ENCODE measurements at places on chromosomes 2 and 18. TPM values are rescaled to one million over a fixed set of nuclear protein-coding genes. Genes with fewer than 3 reads are reported as not detected.
A peak's percentile ranks its signal among the peaks of the same experiment; 100 is the strongest.

DNA sequence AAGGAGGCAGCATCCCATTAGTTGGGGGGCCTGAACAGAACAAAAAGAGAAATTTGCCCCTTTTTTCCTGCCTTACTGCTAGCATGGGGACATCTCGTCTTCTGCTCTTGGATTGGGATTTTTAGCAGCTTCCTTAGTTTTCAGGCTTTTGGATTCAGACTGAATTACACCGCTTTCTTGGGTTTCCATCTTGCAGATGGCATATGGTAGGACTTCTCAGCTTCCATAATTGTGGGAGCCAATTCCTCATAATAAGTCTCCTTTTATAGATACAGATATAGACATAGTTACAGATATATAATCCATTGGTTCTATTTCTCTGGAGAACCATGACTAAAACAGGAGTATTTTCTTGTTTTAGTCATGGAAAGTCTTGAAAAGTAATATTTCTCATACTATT is 5.2 kb upstream of the RAPGEF4 start:
- no peak for DNase-seq

DNA sequence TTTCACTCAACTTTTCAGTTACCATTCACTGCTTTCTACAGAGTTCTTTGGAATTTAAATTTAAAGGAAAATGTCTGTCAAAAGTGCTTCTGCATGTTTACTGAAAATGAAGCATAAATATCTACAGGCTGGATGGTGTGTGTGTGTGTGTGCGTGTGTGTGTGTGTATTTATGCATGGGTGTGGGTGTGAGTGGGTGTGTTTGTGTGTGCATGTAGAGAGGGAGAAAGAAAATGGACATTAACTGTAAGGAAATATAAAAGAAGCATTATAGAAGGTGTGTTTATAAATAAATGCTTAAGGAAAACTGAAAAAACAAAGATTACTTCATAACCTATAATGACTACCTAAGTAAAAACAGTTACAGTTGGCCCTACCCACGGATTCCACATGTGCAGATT is 43.2 kb downstream of the FANCL start:
- DNase-seq: no peak

DNA sequence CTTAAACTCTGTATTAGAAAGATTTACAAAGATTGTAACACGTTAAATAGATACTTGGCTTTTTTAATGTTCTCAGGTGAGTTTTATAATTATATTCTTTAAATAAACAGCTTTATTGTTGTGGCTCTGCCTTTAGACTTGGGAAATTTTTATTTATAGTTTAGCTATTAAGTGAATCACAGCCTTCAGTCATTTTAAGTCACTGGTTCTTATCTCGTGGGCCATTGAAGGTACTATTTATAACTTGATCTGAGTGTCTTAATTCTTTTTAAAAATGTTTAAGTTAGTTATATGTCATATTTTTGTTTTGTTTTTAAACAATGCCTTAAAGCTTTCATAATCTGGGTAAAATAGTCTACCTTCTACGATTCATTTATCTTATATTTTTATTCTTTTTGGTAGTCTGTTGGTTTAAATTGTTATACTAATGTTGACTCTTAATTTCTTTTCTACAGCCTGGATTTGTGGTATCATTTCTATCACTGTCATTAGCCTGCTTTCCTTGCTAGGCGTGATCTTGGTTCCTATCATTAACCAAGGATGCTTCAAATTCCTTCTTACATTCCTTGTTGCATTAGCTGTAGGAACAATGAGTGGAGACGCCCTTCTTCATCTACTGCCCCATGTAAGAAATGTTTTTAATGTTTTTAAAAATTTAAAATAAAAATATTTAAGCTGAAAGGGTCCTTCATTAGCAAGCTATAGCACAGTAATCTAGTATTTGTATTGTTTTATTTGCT is 49.3 kb downstream of the SLC39A10 start:
- DNase-seq: no peak

DNA sequence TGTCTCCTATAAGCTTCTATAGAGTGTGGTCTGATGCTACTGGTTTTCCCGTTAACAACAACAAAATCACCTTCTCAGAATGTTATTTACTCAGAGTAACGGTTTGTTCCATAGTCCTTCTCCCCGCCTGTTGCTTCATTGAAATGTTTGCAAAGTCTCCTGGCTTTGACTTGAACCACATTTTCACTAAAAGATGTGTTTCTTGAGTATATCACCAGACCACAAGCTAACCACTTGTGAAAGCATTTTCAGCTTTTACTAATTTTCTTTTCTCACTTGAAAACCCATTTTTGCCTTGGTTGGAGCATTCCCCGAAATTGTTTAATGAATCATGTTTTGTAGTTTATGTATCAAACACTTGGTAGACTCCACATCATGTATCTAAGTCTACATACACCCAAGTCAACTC is 121.2 kb downstream of the DPP4 start:
- DNase-seq: no peak

GRCh38 chr2:6648596-6649247 is 217.0 kb downstream of the CMPK2 start:
- no peak for DNase-seq

DNA sequence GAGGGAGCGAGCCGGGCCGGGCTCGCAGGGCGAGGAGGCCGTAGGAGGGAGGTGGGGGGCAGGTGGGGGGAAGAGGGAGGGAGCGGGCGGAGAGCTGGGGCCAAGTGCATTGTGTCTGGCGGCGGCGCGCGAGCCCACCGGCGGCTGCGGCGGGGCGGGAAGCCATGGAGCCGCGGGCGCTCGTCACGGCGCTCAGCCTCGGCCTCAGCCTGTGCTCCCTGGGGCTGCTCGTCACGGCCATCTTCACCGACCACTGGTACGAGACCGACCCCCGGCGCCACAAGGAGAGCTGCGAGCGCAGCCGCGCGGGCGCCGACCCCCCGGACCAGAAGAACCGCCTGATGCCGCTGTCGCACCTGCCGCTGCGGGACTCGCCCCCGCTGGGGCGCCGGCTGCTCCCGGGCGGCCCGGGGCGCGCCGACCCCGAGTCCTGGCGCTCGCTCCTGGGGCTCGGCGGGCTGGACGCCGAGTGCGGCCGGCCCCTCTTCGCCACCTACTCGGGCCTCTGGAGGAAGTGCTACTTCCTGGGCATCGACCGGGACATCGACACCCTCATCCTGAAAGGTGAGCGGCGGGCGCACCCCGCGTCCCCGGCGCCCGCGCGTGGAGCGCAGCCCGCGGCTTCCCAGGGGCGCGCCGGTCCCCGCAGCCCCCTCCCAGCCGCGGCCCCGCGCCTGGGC is at the start of gene TMEM178A:
TMEM178A (plus strand) TSS at position 107 of the 680 bp plus-strand sequence; CDS start at position 165, 58 bp downstream.
- peak; percentile 21 for DNase-seq

The KCNK3 gene
- not detected for total RNA-seq

The C2orf72 gene
- total RNA-seq: not detected

DNA sequence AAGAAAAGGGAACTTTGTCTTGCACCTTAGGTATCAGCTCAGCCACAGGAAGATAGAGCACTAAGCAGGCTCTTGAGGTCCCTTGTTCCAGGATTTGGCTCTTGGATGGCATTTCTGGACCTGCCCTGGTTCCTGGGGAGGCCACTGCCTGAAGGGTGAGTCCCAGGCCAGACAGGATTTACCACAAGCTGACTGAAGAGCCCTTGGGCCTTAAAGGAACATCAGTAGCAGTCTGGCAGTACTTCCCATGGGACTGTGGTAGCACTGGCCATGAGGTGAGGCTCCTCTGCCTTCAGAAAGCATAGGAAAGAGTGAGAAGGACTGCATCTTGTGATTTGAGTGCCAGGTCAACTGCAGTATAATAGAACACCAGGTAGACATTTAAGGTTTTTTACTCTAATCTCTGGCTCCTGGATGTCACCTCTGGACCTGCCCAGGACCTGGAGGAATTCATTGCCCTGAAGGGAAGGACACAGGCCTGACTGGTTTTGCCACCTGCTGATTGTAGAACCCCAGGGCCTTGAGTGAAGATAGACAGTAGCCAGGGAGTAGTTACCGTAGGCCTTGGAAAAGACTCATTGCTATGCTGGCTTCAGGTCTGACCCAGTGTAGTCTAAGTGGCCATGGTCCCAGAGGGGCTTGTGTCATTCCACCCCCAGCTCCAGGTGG is 154.4 kb upstream of the CREB1 start:
- no peak for DNase-seq

The CHRND gene
- total RNA-seq: not detected

GRCh38 chr2:96832408-96832753 is 11.4 kb downstream of the ANKRD23 start:
- DNase-seq: no peak

DNA sequence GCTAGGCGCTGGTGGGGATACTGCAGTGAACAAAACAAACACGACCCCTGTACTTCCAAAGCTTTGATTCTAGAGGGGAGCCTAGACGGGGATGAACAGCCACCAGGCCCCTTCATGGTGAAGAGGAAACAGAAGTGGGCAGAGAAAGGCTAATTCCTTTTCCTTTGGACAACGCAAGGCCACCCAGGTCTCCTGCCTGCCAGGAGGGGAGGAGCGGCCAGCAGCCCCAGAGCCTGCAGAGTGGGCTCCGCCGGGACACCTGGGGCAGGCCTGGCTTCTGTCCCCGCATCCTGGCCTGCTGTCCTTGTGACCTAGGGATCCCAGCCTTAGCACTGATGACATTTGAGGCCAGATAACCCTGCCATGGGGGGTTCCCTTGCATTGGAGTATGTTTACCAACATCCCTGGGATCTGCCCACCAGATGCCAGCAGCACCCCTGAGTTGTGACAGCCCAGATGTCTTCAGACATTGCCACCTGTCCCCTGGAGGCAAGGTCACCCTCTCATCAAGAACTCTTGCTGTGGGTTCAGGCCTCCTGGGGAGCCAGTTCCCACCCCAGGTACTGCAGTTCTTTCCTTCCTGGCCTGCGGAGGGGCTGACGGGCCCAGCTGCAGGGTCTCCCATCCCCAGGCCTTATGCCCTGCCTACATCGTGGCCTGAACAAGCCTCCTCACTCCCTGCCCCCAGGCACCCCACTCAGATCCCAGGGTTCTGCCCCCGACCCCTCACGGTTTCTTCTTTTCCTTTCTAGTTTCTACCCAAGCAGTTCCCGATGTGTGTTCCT is 125.7 kb downstream of the SEPTIN10 start:
- no peak for DNase-seq

DNA sequence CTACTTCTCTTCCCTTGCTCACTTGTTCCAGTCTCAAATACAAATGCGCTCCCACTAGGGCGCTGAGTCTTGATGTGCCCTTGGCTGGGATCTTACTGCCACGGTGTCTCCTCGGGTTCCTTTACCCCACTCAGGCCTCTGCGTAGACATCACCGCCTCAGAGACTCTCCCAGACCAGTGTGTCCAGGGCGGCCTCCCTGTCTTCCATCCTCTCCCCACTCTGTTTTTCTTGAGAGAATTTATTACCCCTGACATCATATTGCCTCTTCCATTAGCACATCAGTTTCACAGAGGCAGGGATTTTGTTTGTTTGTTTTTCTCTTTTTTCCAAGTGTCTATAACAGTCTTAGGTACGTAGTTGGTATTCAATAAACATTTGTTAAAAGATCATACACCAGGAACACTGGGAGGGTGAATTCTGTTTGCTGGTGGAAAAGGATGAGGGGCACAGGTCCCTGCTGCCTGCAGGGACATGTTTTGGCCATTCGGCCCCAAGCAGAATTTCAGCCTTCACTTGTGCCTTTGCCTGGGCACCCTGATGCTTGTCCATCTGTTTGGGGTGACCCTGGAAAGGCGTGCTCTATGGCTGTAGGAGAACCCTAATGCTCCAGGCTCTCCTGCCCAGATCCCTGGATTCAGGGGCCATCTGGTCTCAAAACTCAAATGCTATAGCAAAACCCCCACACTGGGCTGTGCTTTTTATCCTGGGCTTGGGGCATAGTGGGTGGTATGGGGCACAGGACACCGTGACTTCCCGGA is 55.0 kb downstream of the RPL37A start:
- DNase-seq: no peak

GRCh38 chr2:238082827-238083226 is 17.3 kb upstream of the ESPNL start:
- no peak for DNase-seq

Measured in activated B cell treated with CpG ODN at 0.5 μM for 24 hours (primary cell).